ENCODE measurements at places on chromosomes 5 and 9. TPM values are rescaled to one million over a fixed set of nuclear protein-coding genes. Genes with fewer than 3 reads are reported as not detected.

Gene FOXD4
- total RNA-seq: 0.49 TPM

Gene SPINK13
- not detected for total RNA-seq

Gene FOXD4L3
- not detected for total RNA-seq

Gene HSPB3
- total RNA-seq: not detected

Gene C9orf153
- 0.36 TPM for total RNA-seq

Gene ATG12
- 50.8 TPM for total RNA-seq

Gene TRAF1
- 1.4 TPM for total RNA-seq

Gene HMCN2
- total RNA-seq: 29.6 TPM

Gene LCN2
- not detected for total RNA-seq

All from endothelial cell (in vitro differentiated cells).